ENCODE measurements at places on chromosomes 16 and 17.

DNA sequence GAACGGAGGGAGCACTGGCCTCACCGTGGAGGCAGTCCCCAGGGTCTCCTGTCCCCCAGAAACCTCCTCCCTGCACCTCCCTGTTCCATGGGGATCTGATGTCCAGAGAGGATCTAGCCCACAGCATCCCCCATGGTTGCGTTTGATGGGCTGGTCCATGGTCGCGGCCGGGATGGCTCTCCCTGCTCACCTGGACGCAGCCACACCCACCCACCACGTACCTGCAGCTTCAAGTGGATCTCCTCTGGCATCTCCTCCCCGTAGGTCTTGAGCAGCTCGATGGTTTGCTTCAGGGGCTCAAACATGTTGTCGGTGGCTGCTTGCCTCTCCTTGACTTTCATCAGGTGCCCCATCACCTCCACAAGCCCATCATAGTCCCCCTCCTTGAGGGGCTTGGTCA is 47.9 kb downstream of the DNAH17 start:
- no peak for DNase-seq

GRCh38 chr16:66335704-66336329 is 30.7 kb upstream of the CDH5 start:
- DNase-seq, result peak; percentile 52

GRCh38 chr17:55814377-55814776 is 63.5 kb downstream of the PCTP start:
- DNase-seq, result no peak

- DNase-seq, result no peak
These were observed 164.4 kb upstream of the GSE1 start for GRCh38 chr16:85448557-85449190.

GRCh38 chr17:44786551-44787081 is 27.8 kb downstream of the ADAM11 start:
- no peak for DNase-seq

- DNase-seq, result no peak
These were observed 35.6 kb downstream of the RPA1 start for GRCh38 chr17:1865252-1866037.

DNA sequence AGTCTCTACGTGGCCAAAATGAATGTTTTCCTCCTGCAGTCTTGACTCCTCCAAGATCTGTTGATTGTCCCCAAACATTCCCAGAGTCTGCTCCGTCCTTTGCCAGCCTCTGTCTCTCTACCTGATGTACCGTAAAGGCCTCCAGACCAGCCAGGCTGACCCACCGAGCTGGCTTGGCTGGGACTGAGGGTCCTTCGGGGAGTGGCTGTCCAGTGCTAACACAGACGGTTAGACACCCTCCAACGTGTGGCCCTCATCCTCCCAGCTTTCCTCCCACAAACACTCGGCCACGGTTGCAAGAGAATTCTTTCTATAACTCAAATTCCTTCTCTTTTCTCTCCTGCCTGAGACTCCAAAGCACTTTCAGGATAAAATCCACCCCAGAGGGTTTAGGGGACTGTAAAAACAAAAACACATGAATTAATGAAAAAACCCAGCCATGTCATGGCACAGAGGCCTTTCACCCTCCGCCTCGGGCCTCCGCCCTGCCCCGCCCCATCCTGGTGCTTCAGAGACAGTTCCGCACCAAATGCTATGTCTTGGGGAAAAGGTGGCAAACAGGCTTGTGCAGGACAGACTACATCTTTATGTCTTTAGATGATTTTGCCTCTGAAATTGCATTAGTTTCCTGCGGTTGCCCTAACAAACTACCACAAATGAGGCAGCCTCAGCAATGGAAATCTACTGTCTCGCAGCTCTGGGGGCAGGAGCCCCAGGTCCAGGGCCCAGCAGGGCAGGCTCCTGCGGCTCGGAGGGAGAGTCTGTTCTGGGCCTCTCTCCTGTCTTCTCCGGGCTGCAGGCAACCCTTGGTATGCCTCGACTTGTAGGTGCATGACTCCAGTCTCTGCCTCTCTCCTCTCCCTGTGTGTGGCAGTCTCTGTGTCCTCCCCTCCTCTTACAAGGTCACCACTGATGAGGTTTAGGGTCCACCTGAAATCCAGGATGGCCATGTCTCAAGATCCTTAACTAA is 72.5 kb upstream of the CBX4 start:
- no peak for DNase-seq

- DNase-seq, result no peak
These were observed 128.7 kb upstream of the ZFHX3 start for GRCh38 chr16:73176577-73177013.
